ENCODE measurements at places on chromosomes 11 and 22.

GRCh38 chr11:70579316-70579955, 181.1 kb downstream of the CTTN start:
- no peak for DNase-seq

GRCh38 chr11:70246196-70246595, 24.3 kb upstream of the PPFIA1 start:
- no peak for DNase-seq

- no peak for DNase-seq
These were observed 181.4 kb downstream of the BCR start for GRCh38 chr22:23361676-23362075.

GRCh38 chr11:26958005-26958701, 35.8 kb upstream of the FIBIN start:
- DNase-seq, result no peak

- DNase-seq, result no peak
These were observed 103.8 kb downstream of the STIM1 start for GRCh38 chr11:3959015-3959902.

- DNase-seq, result no peak
These were observed 430.6 kb downstream of the BUD13 start for GRCh38 chr11:116342148-116342547.

DNA sequence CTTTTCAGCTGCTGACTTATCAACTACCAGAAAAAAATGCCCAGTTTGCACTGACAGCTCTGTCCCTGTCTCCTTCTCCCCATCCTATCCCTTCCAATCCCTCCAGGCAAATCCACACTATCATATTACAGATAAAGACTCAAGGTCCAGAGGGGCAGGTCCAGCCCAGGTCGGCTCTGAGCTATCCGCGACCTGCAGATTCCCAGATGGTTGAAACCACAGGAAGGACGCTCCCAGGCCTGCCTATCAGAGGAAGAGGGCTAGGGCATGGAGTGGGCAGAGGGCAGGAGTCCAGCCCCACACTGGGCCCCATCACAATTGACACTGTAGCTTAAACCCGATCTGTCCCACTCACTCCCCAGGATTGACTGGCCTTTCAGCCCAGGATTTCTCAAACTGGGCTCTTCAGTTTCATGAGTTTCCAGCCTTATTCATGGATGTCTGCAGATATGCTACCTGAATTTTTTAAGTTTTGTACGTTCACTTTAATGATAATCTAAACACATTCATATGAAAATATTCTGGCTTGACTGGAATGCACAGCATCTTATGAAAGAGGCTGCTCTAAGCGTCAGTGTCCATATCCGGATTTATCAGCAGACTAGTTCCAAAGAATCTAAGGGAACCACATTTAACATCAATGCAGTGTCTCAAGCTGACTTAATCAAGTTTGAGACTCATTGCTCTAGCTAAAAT, 16.4 kb upstream of the FCHSD2 start:
- DNase-seq, result no peak

DNA sequence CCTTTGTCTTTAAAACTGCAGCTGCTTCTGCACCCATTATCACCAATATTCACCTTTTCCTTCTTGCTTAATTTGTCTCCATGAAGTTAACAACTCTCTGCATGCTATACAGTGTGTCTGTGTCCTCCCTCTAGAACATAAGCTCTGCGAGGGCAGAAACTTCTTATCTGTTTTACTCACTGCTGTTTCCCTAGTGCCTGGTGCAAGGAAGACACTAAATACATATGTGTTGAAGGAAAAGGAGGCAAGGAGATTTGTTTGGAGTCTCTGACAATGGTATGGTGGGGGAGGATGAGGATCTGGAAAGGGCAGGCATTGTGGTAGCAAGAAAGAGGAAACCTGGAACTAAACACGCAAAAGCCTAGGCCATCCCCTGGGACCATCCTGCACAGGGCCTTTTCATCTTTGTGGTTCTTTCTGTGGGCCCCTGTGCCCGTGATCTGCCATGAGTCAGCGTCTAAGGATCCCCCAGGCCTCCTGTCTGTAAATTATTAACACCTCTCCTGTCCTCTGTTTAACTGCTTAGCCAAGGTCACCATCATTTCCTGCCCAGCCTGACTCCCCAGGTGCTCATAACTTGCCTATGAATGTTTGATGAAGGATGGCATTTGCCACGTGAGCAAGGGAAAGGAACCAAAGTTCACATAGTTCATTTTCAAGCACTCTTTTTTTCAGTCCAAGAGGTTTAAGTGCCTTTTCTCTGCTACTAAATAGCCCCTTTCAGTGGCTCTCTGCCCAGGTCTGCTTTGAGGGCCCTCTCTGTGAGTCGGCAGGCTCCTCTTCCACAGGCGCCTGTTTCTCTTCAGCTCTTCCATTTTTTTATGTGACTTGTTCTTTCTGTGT, 131.1 kb downstream of the RASSF10 start:
- no peak for DNase-seq

Data from HL-60 (cell line).